ENCODE measurements at places on chromosomes 3 and 15. TPM values are rescaled to one million over a fixed set of nuclear protein-coding genes. Genes with fewer than 3 reads are reported as not detected.

DNA sequence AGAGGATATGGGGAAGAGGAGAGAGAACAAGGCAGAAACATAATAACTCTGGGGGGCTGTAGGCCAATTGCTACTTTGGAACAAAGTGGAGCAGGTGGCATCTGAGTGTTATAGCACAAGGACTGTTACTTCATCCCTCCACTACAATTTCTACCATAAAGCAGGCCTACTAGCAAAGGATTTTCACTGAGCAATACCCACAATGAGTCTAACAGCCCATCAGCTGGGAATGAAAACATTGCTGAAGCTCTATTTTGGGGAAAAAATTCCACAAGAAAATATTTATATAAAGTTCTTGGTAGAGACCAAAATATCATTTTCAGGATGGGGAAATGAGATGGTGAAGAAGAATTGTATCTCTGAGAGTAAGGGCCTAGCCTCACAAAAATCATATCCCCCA lies 3.6 kb upstream of the SHC4 start:
- DNase-seq, result no peak

DNA sequence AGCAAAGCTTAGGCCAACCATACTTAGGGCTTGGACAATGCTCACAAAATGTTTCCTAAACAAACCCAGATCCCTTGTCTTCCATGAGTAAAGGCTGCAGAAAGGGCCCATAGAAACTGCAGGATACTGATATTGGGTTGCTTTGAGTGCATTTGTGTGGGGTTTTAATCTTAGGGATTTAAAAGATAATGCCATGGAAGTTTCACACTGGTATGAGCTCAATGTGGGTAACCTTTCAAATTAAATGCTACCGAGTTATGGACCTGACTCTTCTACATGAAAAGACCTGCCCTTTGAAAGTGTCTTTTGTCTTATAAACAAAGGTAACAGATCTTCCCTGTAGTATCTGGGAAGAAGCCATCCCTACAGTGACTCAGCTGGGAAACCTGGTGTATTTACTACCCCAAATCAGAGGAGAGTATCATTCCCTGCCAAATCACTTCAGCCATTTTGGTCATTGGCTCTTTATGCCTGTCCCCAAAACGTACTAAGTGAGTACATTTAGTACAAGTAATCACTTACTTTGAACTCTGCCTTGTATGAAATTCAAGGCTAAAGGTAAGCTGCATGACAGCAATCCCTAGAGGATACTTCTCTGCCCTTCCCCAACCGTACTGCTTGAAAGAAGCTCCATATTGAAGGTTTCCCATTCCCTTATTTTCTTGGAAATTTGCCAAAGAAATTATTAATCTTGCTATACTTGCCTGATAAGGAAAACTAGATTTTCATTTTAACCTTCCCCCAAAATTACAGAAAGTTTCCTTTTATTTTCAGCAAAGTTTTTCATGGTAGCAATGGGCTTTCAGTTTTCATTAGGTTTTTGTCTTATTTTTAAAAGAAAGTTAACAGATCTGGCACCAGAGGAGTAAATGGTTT lies 7.2 kb downstream of the TM4SF1 start:
- no peak for DNase-seq

- DNase-seq, result no peak
Measured at GRCh38 chr3:185926445-185926844, 11.4 kb downstream of the TRA2B start.

The XYLB gene
- 4.6 TPM for total RNA-seq

GRCh38 chr15:58383876-58384275 lies 47.9 kb upstream of the LIPC start:
- no peak for DNase-seq

GRCh38 chr15:73771385-73772045 lies 18.4 kb upstream of the INSYN1 start:
- no peak for DNase-seq

The POTEB gene
- not detected for total RNA-seq

GRCh38 chr3:41933154-41933676 lies 28.7 kb downstream of the ULK4 start:
- DNase-seq, result no peak

GRCh38 chr3:14820156-14820555 lies 1.4 kb downstream of the FGD5 start:
- no peak for DNase-seq

The PARP15 gene
- total RNA-seq, result 0.16 TPM

The PML gene
- total RNA-seq, result 10.6 TPM

The SELENOK gene
- 27.4 TPM for total RNA-seq

The ANKUB1 gene
- total RNA-seq, result not detected

- no peak for DNase-seq
Measured at GRCh38 chr15:60679256-60679655, 200.3 kb upstream of the ICE2 start.

DNA sequence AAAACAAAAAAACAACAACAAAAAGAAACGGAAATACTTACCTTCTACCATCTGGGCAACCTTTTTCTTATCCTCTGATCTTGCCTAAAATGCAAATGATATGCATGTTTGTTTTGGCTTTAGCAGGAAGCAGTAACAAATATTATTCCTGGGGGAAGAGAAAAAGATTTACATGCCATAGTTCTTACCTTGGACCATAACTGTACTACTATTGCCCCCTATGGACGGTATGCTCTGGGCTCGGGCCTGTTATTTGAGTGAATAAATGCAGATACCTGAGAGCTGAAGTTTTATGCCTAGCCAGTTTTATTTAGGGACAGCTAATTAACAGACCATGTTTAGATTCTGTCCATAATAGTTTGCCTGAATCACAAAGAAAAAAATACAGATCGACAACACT lies 12.6 kb upstream of the STARD5 start:
- DNase-seq, result no peak

The KLHL25 gene
- total RNA-seq, result 1.5 TPM

DNA sequence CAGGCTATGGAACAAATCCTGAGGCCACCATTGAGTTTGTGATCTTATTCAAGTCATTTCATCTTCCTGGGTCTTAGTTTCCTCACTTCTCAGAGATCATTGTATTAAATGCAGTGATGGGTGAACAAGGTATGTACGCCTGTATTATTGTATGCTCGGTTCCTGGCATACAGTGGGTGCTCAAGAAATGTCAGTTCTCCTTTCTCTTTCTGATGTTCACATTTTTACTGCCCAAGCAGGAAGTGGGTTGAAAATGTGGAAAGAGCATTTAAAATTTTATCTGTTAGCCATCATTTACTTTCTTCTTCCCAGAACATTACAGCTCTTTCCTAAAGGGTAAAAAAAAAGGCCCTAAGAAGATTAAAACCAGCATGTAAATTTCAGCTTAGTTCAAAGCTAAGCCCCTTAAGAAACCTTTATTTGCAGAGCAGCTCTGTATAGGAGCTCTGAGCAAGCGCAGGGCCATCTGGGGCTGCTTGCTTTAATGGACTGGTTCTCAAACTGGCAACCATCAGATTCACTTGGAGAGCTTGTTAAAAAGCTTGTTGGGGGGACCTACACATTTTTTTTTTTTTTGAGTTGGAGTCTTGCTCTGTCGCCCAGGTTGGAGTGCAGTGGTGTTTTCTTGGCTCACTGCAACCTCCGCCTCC lies 179.4 kb downstream of the CHST2 start:
- DNase-seq, result no peak

GRCh38 chr3:141115789-141116541 lies 64.8 kb downstream of the SPSB4 start:
- DNase-seq, result no peak

DNA sequence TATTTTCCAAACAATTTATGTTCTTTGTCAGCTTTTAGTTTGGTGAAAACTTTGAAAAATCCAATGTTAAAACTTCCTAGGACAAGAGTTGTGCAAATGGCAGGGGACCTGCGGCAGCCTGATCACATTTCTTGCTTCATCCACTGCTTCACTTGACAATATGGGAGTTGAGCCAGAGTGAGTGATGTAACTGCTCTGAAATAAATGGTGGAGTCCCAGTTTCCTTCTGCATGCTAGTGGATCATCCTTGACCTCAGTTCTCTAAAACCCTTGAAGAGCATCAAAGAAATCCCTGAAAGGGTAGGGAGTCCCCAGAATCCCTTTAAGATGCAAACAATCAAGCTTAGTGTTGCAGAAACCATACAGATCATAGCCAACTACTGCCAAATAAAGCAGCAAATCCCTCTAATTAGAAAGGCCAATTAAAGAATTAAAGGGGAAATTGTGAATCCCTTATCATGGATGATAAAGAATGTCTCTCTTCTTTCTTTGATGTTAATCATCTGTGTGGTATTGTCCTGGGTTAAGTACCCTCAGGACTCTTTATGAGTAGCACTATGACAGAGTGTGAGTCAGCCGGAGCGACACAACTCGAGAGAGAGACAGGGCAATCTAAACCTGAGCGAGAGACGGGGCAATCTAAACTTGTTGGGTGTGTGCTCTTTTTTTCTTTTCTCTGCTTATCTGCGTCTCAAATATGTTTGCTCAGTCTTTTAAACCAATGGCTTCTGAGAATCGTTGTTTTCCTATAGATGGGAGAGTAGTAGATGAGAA lies 41.8 kb upstream of the GAP43 start:
- no peak for DNase-seq

Data from pancreas (tissue), 10 donors.